NCI-H510A treated with DMSO at 0.1 percent for 48 hours (cell line): ENCODE measurements at places on chromosomes 12 and 14.

DNA sequence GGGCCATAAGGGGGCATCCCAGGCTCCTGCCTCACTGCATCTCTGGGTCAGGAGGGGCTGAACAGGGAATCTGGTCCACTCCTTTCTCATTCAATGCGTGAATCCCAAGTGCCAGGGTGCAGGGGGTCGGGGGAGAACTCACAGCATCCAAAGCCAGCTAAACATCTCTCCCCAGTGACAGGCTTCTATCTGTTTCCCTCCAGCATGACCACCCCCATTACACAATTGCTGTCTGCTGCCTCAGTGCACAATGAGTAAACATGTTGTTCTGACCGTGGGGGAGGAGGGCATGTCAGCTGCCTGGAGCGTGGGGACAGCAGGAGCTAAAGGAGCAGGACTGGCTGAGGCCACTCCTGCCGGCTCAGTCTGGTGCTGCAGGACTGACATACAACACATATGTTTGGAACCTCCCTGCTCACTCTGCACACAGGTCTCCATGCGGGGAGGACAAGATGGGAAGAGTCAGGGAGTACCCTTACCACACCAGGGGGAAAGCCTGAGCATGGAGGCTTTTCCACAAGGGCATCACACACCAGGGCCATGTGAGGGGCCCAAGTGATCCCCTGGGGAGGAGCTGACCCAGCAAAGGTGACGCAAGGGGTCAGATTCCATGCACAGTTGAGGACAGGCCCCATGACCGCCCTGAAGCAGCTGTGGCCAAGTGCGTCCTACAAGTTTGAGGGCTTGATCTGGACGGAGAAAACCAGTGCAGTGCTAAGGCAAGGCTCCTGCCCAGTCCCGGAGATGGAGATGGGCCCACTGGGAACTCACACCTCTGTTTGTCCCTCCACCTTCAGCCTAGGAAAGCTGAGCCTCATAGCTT is 1.4 kb downstream of the TNS2 start:
- DNase-seq = peak; percentile 63

GRCh38 chr14:55843718-55844403 is 263.9 kb downstream of the KTN1 start:
- no peak for DNase-seq

GRCh38 chr12:113109872-113110599 is 25.5 kb downstream of the RASAL1 start:
- DNase-seq = no peak

DNA sequence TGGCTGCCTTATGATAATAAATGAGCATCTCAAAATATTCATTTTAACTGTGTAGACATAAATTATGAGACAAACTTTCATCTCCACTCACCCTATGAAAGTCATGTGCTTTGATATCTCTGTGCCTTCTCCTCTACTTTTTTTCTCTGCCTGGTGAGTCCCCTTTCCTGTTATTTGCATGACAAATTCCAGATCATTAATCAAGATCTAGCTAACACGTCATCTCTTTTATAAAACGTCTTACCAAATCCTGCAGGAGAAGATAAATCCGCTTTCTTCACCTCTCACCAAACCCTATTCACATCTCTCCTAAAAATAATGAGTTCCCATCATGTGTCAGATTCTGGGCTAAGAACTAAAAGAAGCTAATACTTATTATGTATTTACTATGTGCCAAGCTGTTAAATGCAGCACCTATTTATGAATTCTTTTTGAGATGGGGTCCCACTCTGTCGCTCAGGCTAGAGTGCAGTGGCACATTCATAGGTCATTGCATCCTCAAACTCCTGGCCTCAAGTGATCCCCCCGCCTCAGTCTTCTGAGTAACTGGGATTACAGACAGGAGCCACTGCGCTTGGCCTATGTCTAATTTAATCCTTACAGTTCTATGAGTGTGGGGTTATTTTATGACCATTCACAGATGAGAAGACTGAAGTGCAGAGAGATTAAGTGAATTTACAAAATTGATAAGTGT is 26.7 kb downstream of the SPX start:
- DNase-seq = no peak

- no peak for DNase-seq
Measured at GRCh38 chr12:106416273-106416672, 58.7 kb downstream of the POLR3B start.
